ENCODE measurements at places on chromosomes 12 and 14. TPM values are rescaled to one million over a fixed set of nuclear protein-coding genes. Genes with fewer than 3 reads are reported as not detected.
A peak's percentile ranks its signal among the peaks of the same experiment; 100 is the strongest.

The ANKS1B gene
- 0.98 TPM for total RNA-seq

DNA sequence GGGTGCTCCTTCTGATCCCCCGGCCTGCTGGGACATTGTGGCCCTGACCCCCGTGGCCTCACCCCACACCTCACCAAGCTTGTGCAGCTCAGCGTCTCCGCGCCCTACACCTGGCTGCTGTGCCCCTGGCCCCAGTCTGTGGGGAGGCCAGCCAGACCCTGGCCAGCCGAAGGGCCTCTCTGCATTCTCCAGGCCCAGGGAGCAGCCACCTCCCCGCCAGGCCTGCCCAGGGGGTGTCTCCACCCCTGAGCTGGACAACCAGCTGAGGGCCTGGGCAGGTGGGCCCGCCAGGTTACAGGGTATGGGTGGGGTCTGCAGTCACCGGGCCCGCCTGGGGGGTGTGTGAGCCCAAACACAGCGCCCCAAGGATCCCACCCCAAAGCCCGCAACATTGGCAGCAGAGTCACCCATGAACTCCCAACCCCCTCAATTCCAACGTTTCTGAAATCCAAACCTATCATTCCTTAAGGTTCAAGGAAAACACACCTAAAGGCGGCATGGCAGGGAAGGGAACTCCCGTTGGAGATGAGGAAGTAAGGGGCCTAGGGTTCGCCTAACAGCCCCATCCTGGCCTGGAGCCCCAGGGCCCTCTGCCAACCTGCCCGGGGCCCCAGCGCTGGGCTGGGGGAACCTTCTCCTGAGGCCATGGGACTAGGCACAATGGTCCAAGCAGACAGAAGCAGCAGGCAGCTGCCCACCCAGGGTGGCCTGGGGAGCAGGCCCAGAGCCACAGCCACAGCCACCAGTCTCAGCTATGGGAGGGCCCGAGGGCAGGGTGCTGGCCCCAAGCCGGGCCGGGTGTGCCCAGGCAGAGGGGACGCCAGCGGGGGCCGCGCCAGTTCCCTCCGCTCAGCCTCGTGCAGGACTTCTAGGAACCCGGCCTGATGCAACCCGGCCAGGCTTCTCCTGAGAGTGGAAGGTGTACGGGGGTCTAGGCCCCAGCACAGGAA lies 8.5 kb downstream of the AKT1 start:
- no peaks in the 10 kb centered on the region for H3K4me1 ChIP-seq
- H3K27ac ChIP-seq = no peak overlapping the region
- peaks cover 4% of the 10 kb centered on the region for H3K36me3 ChIP-seq
- DNase-seq = no peak

GRCh38 chr12:127886827-127887226 lies 380.1 kb upstream of the TMEM132C start:
- DNase-seq = no peak
- no peaks in the 10 kb centered on the region for H3K36me3 ChIP-seq
- H3K4me3 ChIP-seq = no peak overlapping the region
- no peaks in the 10 kb centered on the region for H3K4me1 ChIP-seq
- H3K27me3 ChIP-seq = peaks cover 88% of the 10 kb centered on the region
- no peak overlapping the region for H3K27ac ChIP-seq

DNA sequence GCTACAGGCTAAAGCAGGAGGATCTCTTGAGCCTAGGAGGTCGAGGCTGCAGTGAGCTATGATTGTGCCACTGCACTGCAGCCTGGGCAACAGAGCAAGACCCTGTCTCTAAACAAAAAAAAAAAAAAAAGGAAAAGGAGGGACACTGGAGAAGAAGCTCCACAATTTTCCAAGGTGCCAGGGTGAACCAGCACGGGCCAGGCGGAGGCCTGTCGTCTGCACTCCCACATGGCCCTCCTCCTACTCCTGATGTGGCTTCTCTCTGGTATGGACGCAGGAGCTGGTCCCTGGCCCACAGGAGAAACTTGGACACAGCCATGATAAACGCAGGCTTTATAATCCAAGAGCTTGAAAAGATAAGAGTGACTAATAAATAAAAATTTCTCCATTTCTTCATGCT lies 341.2 kb downstream of the CACNA1C start:
- peaks cover 4% of the 10 kb centered on the region for H3K27me3 ChIP-seq
- H3K4me3 ChIP-seq = no peak overlapping the region
- H3K27ac ChIP-seq = no peak overlapping the region
- no peak for DNase-seq
- no peaks in the 10 kb centered on the region for H3K36me3 ChIP-seq

GRCh38 chr14:90447720-90448497 lies 51.1 kb downstream of the CALM1 start:
- H3K27ac ChIP-seq = no peak overlapping the region
- no peaks in the 10 kb centered on the region for H3K27me3 ChIP-seq
- no peaks in the 10 kb centered on the region for H3K36me3 ChIP-seq
- DNase-seq = no peak
- H3K4me1 ChIP-seq = peaks cover 20% of the 10 kb centered on the region

- DNase-seq = no peak
- peaks cover 6% of the 10 kb centered on the region for H3K27me3 ChIP-seq
- H3K4me1 ChIP-seq = no peaks in the 10 kb centered on the region
- no peak overlapping the region for H3K27ac ChIP-seq
- no peak overlapping the region for H3K4me3 ChIP-seq
Measured at GRCh38 chr14:21084396-21084795, 14.1 kb downstream of the ZNF219 start.

DNA sequence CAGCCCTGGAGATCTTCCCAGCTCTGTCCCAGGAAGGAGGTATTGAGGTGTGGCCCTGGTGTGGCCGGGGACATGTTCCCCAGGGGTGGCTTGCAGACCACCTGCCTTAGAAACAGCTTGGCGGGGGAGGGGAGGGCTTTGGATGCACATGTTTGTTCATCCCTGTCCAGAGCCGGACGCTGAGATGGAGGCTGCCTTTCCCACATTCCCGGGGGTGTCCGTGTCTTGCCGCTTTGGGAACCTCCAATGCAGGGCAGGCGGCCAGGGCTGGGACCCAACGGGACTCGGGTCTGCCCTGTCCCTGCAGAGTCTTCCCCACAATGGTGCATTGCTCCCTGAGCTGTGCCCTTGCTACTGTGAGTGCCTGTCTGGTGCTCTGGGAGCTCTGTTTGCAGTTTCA lies 319.5 kb upstream of the SFSWAP start:
- no peak overlapping the region for H3K4me3 ChIP-seq
- no peak for DNase-seq
- no peak overlapping the region for H3K27ac ChIP-seq
- no peaks in the 10 kb centered on the region for H3K4me1 ChIP-seq
- H3K36me3 ChIP-seq = no peaks in the 10 kb centered on the region

The AQP2 gene
- not detected for total RNA-seq

- no peaks in the 10 kb centered on the region for H3K36me3 ChIP-seq
- H3K27me3 ChIP-seq = no peaks in the 10 kb centered on the region
- peak overlapping the region; percentile 14 for H3K4me3 ChIP-seq
- peak overlapping the region; percentile 91 for H3K27ac ChIP-seq
- DNase-seq = peak; percentile 98
Measured at GRCh38 chr12:114933428-114934160, 249.6 kb upstream of the TBX3 start.

DNA sequence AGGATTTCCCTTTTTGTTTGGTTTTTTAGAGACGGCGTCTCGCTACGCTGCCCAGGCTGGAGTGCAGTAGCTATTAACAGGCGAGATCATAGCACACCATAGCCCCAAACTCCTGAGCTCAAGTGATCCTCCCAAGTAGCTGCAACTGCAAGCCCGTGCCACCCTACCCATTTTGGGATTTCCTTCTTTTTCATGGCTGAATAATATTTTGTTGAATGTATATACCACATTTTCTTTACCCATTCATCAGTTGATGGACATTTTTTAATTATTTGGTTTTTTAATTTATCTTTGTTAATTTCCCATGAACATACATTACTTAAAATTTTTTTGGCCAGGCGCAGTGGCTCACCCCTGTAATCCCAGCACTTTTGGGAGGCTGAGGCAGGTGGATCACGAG lies 15.2 kb downstream of the PITPNM2 start:
- no peaks in the 10 kb centered on the region for H3K27me3 ChIP-seq
- H3K27ac ChIP-seq = no peak overlapping the region
- DNase-seq = no peak
- peaks cover 37% of the 10 kb centered on the region for H3K4me1 ChIP-seq
- no peaks in the 10 kb centered on the region for H3K36me3 ChIP-seq

- H3K4me1 ChIP-seq = no peaks in the 10 kb centered on the region
- H3K27ac ChIP-seq = no peak overlapping the region
- DNase-seq = no peak
- no peaks in the 10 kb centered on the region for H3K27me3 ChIP-seq
- H3K4me3 ChIP-seq = no peak overlapping the region
Measured at GRCh38 chr14:91047174-91047753, 13.2 kb downstream of the RPS6KA5 start.

DNA sequence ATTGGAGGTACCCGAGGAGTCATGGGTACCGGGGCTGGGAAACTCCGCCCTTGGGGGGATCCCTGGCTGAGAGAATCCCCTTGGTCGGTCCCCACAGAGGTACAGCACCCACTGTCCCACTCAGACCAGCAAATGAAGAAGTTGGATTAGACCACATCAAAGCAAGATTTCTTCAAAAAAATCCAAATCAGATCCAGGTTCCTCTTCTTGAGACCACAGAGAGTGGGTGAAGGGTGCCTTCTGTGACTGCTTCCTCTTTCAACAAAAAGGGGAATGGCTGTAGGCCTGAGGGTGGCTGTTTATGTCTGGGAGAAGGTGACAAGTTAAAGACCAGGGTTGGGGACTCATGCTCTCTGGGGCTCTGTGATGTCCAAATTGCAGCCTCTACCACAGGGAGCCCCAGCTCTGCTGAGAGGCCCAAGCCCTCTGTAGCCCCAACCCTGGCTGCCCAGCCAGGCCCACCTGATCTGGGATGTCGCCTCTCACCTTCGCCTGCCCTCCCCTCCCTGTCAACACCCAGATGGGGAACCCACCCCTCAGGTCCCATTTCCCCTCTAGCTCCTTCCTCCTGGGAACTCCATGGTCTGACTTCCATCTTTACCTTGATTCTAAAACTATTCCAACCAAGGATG lies 50.9 kb downstream of the ZFP36L1 start:
- H3K36me3 ChIP-seq = no peaks in the 10 kb centered on the region
- no peak for DNase-seq
- H3K27ac ChIP-seq = no peak overlapping the region
- no peaks in the 10 kb centered on the region for H3K27me3 ChIP-seq
- no peaks in the 10 kb centered on the region for H3K4me1 ChIP-seq

- no peak overlapping the region for H3K27ac ChIP-seq
- no peaks in the 10 kb centered on the region for H3K36me3 ChIP-seq
- H3K4me3 ChIP-seq = no peak overlapping the region
- no peaks in the 10 kb centered on the region for H3K4me1 ChIP-seq
- DNase-seq = no peak
Measured at GRCh38 chr12:59304077-59304721, 291.6 kb upstream of the SLC16A7 start.

The TUBA1C gene
- total RNA-seq = 1,285 TPM

DNA sequence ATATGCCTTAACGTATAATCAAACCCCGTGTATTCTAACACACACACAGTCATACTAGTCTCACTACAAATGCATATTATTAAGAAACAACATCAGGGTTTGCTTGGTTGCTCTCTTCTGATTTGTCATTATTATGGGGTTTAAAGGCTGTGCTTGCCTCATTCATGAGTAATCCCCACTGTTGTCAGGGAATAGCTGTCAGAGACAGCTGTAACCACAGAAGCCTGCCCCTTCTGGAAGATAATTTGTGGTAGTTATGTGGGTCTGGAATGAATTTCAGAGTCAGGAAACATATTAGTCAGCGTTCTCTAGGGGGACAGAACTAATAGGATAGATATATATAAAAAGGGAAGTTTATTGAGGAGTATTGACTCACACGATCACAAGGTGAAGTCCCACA lies 456.9 kb upstream of the TMEM132C start:
- H3K4me1 ChIP-seq = peaks cover 11% of the 10 kb centered on the region
- peaks cover 19% of the 10 kb centered on the region for H3K27me3 ChIP-seq
- no peak overlapping the region for H3K27ac ChIP-seq
- H3K4me3 ChIP-seq = no peak overlapping the region
- no peaks in the 10 kb centered on the region for H3K36me3 ChIP-seq

GRCh38 chr12:96571101-96571862 lies 81.9 kb downstream of the CFAP54 start:
- no peak overlapping the region for H3K27ac ChIP-seq
- no peaks in the 10 kb centered on the region for H3K4me1 ChIP-seq
- H3K4me3 ChIP-seq = no peak overlapping the region

- no peaks in the 10 kb centered on the region for H3K27me3 ChIP-seq
- H3K4me1 ChIP-seq = peaks cover 8% of the 10 kb centered on the region
- no peak overlapping the region for H3K27ac ChIP-seq
- no peak for DNase-seq
Measured at GRCh38 chr14:92570674-92571262, 57.2 kb downstream of the RIN3 start.

DNA sequence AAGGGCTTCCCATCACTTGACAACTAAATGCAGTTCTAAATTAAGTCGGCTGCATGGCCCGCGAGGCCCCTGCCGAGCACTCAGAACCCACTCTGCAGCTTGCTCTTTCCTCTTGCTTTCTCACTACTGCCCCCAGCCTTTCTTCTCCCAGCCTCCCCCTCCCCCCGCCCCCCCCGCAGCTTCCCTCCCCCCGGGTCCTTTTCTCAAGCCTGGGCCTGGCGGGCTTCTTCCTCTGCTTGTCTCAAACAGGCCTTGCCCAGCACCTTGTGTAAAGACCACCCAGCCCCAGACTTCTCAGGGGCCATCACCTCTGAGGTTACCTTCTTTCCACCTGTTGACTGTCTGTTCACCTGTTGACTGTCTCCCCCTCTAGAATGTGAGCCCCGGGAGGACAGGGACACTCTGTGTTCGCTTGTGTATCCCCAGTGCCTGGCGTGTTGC lies 1.1 kb downstream of the CYP46A1 start:
- H3K27ac ChIP-seq = no peak overlapping the region
- H3K27me3 ChIP-seq = no peaks in the 10 kb centered on the region
- H3K36me3 ChIP-seq = no peaks in the 10 kb centered on the region
- H3K4me3 ChIP-seq = no peak overlapping the region
- peaks cover 4% of the 10 kb centered on the region for H3K4me1 ChIP-seq
- no peak for DNase-seq

DNA sequence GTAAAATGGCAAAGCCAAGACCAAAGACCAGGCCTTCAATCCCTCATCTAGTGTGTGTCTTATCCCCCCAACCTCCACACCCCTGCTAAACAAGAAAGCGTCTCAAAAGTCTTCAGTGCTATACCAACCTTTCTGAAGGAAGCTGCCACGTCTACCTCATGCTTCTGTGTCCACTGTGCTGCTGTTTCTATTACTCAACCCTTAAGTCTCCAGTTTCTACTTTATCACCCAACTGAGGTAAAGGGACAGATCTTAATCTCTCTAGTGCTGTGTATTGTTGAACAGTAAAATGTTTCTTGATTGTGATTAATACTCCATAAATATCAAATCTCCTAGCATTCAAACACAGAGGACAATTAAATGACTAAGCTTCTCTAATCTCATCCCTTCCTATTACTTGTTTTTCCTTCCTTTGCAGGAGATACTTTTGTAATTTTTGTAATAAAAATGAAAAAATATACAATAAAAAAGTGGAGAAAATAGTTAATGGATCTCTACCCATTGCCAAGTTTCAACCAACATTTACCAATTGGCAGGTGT lies 23.3 kb downstream of the BTBD7 start:
- no peaks in the 10 kb centered on the region for H3K27me3 ChIP-seq
- no peaks in the 10 kb centered on the region for H3K36me3 ChIP-seq
- no peak overlapping the region for H3K4me3 ChIP-seq
- H3K4me1 ChIP-seq = peaks cover 30% of the 10 kb centered on the region
- peak overlapping the region; percentile 82 for H3K27ac ChIP-seq
